ENCODE measurements at places on chromosomes 11 and 22.

DNA sequence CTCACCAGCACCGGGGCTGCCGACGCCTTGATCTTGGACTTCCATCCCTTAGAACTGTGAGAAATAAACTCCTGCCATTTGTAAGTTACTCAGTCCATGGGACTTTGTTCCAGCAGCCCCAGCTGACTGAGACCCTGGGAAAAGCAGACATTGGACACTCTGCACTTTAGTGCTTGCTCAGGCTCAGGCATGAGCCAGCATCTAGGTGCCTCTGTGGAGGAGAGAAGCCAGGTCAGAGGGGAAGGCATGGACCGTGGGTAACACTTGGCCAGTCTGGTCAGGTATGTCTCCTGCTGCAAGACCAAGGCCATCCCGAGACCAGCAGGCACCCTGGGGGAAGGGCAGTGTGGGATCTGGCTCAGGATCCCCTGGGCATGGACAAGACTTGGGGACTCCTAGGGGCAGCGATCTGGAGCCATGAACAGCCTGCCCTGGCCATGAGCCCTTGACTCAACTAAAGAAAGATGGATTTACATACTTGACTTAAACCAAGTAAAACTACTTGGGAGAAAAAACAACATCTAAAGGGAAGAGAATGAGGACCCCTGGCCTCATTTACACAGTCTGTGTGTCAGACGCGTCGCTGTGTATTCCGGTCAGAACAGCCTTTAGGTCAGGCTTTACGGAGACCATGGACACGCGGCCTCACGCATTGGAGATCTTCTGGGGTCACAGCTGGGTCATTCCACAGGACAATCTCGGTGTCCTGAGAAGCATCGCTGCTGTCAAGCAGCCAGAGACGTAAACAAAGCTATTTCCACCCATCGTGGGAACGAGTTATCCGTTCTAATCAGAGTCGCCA is 497.1 kb downstream of the BRD1 start:
- DNase-seq: no peak

GRCh38 chr22:38874529-38875222 is 2.7 kb upstream of the CBX6 start:
- no peak for DNase-seq

- DNase-seq: peak; percentile 13
Observed at GRCh38 chr11:34198523-34198922, 93.1 kb downstream of the NAT10 start.

GRCh38 chr11:12764187-12764914 is 90.1 kb downstream of the TEAD1 start:
- DNase-seq: no peak

DNA sequence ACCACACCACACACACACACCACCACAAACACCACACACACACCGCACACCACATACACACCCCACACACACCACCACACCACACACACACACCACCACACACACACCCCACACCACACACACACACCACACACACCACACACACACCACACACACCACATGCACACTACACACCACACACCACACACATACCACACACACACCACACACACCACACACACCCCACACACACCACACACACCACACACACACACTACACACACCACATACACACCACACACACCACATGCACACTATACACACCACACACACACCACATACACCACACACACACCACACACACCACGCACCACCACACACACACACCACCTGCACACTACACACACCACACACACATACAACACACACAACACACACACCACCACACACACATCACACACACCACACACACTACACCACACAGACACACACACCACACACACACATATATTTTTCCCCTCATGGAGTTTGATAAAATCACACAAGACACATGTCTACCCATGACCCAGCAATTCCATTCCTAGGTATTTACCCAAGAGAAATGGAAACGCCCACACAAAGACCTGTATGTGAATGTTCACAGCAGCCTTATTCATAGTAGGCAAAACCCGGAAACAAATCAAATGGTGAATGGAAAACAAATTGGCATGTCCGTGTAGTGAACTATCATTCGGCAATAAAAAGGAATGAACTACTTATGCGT is 14.3 kb downstream of the CD5 start:
- no peak for DNase-seq

DNA sequence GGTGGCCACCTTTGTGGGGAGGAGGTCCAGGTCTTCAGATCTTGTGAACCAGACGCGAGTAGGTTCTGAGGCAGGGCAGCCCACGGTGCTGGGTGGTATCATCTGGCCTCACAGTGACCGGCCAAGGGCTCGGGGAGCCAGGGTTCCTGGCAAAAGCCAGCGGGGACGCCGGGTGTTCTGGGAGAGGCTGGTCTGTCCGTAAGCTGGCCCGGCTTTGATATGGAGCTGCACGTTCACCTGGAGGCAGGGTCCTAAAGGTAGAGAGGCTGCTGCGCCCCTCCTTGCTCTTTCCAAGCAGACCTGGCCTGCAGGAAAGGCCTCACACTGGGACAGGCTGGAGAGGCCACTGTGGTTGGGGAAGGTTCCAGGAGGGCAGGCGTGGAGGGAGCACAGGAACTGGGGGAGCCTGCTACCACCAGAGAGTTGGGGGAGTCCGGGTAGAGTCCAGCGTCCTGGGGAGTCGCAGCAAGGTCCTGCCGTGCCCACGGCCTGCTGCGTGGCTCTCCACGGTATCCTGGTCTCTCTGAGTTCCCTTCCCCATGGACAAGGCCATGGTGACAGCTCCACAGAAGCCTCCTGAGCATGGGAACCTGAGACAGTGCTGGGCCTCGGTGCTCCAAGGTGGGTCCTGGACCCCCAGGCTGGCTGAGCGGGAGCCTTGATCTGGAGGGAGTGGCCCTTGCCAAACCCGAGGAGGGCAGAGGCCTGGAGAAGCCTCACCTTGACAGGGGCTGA is 452.4 kb upstream of the B3GAT1 start:
- no peak for DNase-seq

- DNase-seq: no peak
Observed at GRCh38 chr11:27812341-27812740, 112.1 kb upstream of the BDNF start.

DNA sequence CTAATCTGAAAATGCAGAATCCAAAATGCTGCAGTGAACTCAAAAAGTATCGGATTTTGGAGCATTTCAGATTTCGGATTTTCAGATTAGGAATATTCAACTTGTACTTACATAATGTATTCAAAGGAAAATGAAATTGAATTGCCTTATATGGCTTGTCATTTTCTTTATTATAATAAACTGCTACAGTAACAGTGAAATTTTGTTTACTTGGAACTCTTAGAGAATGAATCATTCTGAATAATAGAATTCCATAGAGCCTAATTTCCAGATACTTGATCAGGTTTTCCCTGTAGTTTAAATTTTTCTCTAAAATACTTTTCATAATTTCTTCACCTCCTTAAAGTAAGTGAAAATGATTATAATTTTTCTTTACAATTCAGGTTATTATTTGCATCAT is 17.3 kb downstream of the TTC17 start:
- DNase-seq: no peak

- no peak for DNase-seq
Observed at GRCh38 chr11:2250041-2250440, 20.3 kb downstream of the ASCL2 start.

DNA sequence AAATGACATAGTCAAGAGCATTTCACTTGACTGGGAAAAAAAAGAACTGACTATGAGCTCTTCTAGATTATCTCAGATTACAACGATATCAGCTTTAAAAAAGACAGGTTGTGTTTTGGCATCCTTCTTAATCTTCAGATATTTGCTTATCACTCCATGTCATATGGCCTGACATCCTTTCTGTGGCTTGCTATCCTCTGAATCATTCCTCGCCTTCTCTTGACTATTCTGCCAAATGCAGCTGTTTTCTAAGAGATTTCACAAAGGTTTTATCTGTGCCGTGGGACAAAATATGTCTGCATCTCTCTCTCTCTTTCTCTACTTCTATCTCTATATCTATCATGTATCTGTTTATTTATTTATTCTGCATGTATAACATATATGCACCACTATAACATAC is 746.1 kb downstream of the CNTN5 start:
- no peak for DNase-seq

DNA sequence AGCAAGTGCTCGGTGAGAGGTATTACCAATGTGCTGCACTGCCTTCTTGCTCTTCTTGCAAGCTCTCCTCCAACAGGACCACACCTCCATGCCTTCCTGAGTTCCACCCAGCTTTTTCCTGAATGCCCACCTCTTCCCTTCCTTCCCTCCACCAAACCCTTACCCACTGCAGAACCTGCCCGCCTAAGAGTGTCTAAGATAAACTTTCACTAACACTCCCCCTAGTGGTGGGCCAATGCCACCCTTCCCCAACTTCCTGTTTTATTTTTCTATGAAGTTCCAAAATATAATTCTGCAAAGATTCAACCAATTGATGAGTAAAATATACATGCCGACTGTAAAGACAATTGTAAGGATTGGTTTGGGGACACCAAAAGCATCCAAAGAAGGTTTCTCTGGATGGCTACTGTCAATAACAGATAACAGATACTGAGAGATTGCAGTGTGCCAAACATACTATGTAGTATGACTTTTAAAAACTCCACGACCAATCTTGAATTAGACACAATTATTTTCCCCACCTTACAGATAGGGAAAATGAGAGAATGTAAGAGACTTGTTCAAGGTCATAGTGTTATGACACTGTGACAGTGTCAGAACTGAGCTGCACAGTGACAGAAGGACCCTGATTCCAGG is 38.6 kb upstream of the BMAL1 start:
- DNase-seq: peak; percentile 70

DNA sequence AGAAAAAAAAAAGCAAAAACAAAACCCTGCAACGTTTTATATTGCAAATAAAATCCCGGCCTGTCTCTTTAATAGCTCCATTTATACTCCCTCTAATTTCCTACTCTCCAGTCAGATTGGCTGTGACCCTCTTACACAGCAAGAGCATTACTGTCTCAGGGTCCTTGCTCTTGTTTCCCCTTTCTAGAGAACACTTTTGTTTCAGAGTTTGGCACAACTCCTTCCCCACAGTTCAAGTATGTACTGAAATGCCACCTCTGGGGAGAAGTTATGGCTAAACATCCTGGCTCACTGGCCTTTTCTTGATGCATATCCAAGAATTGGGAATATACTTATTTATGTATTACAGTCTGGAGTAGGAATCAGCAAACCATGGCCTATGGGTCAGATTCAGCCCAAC is 2.6 kb downstream of the CASP12 start:
- no peak for DNase-seq

DNA sequence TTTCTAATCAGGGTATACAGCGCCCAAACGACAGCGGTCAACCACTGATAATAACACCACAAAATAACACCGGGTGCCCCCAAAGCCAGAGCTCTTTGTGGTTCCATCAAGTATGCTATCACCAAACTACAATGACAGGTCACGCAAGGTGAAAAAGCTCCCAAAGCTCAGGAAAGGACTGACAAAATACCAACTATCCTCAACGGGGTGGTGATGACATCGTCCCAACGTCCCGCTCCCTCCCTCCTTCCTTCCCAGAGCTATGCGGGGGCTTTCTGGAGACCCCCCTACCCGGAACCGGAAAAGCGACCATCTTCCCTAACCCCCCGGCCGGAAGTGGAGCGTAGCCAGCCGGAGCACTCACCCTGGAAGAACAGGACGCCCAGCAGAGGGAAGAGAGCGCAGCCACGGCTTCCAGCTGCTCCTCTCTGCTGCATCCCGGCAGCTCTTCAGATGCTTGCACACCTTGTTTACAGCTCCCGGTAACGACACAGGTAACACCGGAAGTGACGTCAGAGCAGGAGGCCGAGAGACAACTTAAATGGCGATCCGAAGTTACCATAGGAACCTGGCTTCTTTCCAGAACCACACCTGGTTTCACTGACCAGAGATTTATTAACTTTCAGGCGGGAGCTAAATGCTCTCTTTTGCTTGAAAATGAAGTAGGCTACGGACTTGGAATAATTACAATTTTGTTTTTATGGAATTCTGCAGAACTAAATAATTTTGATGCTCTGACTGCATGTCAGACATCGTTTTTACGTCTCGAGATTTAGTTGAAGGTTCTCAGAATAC is at the start of gene MPZL3:
Gene MPZL3 (minus strand): TSS at position 508 of the 795 bp plus-strand sequence. CDS start 71 bp downstream, at position 437.
- peak; percentile 89 for DNase-seq

GRCh38 chr11:99822846-99823565 is 802.3 kb downstream of the CNTN5 start:
- DNase-seq: no peak

GRCh38 chr11:129694966-129695365 is 120.7 kb upstream of the TMEM45B start:
- DNase-seq: no peak

- no peak for DNase-seq
Observed at GRCh38 chr11:134862587-134863195, 450.6 kb upstream of the B3GAT1 start.

DNA sequence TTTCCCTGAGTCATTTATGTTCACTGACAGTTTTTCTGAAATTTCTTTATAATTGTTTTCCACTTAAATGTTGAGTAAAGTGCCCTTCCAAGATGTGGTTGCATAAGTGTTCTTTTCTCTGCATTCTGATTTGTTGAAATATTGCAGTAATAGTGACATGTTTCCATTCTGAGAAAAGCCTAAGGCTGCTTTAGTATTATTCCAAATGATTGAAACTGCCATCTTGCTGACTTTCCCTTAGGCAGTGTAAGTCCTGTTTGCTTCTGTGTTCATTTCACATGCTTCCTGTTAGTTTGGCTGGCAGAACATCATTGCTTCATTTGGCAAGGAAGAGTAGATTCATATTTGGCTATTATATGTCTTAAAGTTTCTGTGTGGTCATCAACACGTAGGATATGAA is 146.5 kb downstream of the ELP4 start:
- DNase-seq: no peak

DNA sequence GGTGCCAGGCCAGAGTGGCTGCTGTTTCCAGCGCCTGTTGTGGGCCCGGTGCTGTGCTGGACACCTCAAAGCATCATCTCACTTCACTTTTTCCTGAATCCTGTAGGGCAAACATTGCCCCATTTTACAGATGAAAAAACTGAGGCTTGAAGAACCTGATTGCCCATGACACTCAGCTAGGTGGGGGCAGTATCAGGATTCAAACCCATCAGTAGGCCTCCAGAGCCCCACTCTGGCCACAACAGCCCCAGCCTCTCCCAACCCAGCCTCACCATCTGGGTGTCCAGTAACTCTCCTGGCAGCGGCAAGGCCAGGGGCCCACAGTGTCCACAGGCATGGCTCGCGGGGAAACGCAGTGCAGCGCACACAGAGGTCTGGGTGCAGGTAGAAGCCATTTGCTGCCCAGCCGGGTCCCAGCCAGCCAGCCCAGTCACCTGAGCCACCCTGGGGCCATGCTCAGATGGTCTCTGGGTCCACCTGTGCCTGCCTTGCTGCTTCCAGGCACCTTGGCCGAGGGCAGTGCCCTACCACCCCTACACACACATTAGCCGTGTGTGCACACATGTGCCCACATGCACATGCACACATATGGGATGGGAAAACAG is 11.5 kb downstream of the SLC22A12 start:
- no peak for DNase-seq

Measured in CD8-positive, alpha-beta T cell (primary cell).